Esophagus muscularis mucosa (tissue), 4 donors: ENCODE measurements at places on chromosomes 16 and 17. TPM values are rescaled to one million over a fixed set of nuclear protein-coding genes. Genes with fewer than 3 reads are reported as not detected.

KRTAP16-1 gene
- not detected for total RNA-seq

TBC1D3H gene
- total RNA-seq, result not detected

SLC13A2 gene
- not detected for total RNA-seq

CEMP1 gene
- not detected for total RNA-seq

ADAD2 gene
- 0.42 TPM for total RNA-seq

CALB2 gene
- 3.6 TPM for total RNA-seq

B3GNT9 gene
- 26.1 TPM for total RNA-seq

P2RX1 gene
- total RNA-seq, result 14.6 TPM

HS3ST6 gene
- total RNA-seq, result not detected

GH2 gene
- total RNA-seq, result not detected

NPIPA2 gene
- 0.99 TPM for total RNA-seq

- H3K27me3 ChIP-seq, result no peaks in the 10 kb centered on the region
- H3K27ac ChIP-seq, result peak overlapping the region; percentile 79
- peaks cover 32% of the 10 kb centered on the region for H3K4me1 ChIP-seq
- no peak for DNase-seq
Observed at GRCh38 chr17:77096570-77097214, 44.1 kb upstream of the SEC14L1 start.

- H3K36me3 ChIP-seq, result no peaks in the 10 kb centered on the region
- H3K4me3 ChIP-seq, result no peak overlapping the region
- H3K27ac ChIP-seq, result no peak overlapping the region
- DNase-seq, result no peak
- no peaks in the 10 kb centered on the region for H3K27me3 ChIP-seq
Observed at GRCh38 chr17:57652811-57653210, 92.3 kb downstream of the CCDC182 start.

GRCh38 chr17:15662681-15663080 is 21.4 kb downstream of the TRIM16 start:
- no peaks in the 10 kb centered on the region for H3K27me3 ChIP-seq
- H3K4me1 ChIP-seq, result no peaks in the 10 kb centered on the region
- H3K27ac ChIP-seq, result no peak overlapping the region

DNA sequence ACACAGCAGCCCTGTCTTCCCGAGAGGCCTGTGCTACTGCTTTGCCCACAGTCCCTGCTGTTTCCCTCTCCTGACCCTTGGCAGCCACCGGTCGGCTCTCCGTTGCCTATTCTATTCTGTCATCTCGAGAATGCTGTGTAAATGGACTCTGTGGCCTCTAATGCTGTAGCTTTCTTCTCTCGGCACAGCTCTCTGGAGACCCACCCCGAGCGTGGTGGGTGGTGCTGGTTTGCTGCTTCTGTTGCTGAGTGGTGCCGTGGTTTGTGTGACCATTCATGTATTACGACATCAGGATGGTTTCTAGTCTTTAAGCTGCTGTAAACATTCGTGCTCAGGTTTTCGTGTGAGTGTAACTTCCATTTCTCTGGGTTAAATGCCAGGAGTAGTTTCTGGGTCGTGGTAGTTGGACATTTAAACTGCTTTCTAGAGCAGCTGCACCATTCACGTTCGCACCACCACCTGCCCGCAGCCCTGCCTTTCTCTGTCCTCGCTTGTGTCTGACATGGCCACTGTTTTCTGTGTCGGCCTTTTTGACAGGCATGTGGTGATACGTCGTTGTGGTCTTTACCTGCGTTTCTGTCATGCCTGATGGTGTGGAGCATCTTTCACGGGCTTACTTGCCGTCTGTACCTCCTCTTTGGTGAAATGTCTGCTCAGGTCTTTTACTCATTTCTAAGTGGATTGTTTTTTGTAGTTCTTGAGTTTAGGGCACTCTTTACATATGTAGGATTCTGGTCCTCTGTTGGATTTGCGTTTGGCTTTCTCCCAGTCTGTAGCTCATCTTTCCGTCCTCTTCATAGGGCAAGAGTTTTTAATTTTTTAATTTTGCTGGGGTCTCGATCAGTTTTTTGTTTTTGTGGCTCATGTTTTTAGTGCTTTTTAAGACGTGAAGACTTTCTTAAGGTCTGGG is 47.7 kb upstream of the ZNF750 start:
- no peaks in the 10 kb centered on the region for H3K27me3 ChIP-seq
- no peak overlapping the region for H3K27ac ChIP-seq
- H3K4me3 ChIP-seq, result no peak overlapping the region
- H3K36me3 ChIP-seq, result peaks cover 15% of the 10 kb centered on the region

GRCh38 chr16:53581784-53582183 is 78.8 kb upstream of the AKTIP start:
- no peak overlapping the region for H3K27ac ChIP-seq
- DNase-seq, result no peak
- H3K4me1 ChIP-seq, result no peaks in the 10 kb centered on the region

DNA sequence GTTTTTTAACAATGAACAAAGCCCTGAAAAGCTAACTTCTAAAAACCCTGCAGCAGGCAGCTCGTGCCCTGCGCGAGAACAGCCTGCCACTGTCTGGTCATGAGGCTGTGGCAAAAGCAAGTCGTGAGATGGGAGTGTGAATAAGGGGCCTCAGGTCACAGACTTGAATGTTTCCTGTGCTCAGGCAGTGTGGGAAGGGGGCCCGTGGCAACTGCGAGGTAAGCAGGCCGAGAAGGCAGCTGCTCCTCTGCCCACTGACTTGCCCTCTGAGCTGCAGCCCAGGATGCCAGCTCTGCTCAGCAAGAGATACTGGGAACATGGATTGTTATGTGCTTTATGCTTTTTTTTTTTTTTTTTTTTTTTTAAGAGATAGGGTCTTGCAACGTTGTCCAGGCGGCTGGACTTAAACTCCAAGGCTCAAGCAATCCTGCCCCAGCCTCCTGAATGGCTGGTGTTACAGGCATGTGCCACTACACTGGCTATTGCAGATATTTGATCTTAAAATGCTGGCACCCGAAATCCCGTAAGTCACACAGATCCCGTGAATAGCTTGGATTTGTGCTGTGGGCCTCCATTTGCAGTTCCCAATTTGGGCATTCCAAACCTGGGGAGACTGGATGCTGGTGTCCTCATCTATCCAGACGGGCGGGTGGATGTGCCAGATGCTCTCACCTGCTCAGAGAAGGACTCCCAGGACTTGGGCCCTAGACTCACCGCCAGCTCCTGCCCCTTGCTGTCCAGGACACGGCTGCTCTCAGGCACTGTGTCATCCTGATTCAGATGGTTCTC is 44.0 kb downstream of the UBN1 start:
- peaks cover 51% of the 10 kb centered on the region for H3K36me3 ChIP-seq
- peaks cover 19% of the 10 kb centered on the region for H3K4me1 ChIP-seq
- H3K4me3 ChIP-seq, result no peak overlapping the region
- no peak for DNase-seq
- H3K27ac ChIP-seq, result no peak overlapping the region
- H3K27me3 ChIP-seq, result no peaks in the 10 kb centered on the region

- no peak overlapping the region for H3K4me3 ChIP-seq
- no peak overlapping the region for H3K27ac ChIP-seq
- peaks cover 22% of the 10 kb centered on the region for H3K27me3 ChIP-seq
- H3K36me3 ChIP-seq, result no peaks in the 10 kb centered on the region
- no peak for DNase-seq
Observed at GRCh38 chr17:41585301-41586056, 1.2 kb downstream of the KRT14 start.

GRCh38 chr17:64410750-64411490 is 20.3 kb upstream of the PECAM1 start:
- no peak overlapping the region for H3K27ac ChIP-seq
- no peak overlapping the region for H3K4me3 ChIP-seq
- no peak for DNase-seq
- no peaks in the 10 kb centered on the region for H3K27me3 ChIP-seq
- H3K36me3 ChIP-seq, result no peaks in the 10 kb centered on the region

DNA sequence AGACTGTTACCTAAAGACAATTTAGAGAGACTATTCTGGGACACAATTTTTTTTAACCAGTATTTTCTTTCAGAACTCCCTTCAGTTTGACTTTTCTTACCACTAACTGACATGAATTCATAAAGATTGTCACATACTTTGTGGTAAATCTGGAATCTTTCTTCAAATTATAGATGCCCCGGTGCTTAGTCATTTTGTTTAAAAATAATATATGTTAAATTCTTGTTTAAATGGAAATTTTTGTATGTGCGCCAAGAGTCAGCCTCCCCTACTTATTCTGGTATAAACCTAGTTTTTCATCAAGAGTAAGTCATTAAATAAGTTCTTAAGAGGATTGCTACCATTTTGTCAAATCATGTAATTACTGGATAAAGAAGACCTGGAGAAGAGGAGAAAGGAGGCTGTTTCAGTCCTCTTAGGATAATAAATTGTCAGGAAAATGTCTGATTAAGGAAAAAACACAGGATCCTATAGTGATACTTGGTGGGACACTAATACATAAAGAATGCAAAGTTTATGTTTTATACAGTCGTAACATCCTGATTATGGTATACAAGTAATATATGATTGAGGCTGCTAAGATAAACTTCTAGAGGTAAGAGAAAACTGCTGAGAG is 424.4 kb downstream of the PMP22 start:
- DNase-seq, result no peak
- H3K27ac ChIP-seq, result no peak overlapping the region
- H3K27me3 ChIP-seq, result peaks cover 5% of the 10 kb centered on the region
- no peaks in the 10 kb centered on the region for H3K4me1 ChIP-seq
- H3K4me3 ChIP-seq, result no peak overlapping the region

GRCh38 chr16:24848065-24848464 is 2.3 kb downstream of the SLC5A11 start:
- H3K27ac ChIP-seq, result no peak overlapping the region
- no peaks in the 10 kb centered on the region for H3K36me3 ChIP-seq
- no peak overlapping the region for H3K4me3 ChIP-seq
- DNase-seq, result no peak
- no peaks in the 10 kb centered on the region for H3K4me1 ChIP-seq

GRCh38 chr17:34756637-34757021 is 177.2 kb downstream of the TMEM132E start:
- no peaks in the 10 kb centered on the region for H3K36me3 ChIP-seq
- no peaks in the 10 kb centered on the region for H3K4me1 ChIP-seq
- no peak overlapping the region for H3K4me3 ChIP-seq
- H3K27me3 ChIP-seq, result no peaks in the 10 kb centered on the region

- H3K4me3 ChIP-seq, result no peak overlapping the region
- no peak for DNase-seq
- H3K27me3 ChIP-seq, result no peaks in the 10 kb centered on the region
- H3K36me3 ChIP-seq, result no peaks in the 10 kb centered on the region
- no peaks in the 10 kb centered on the region for H3K4me1 ChIP-seq
- H3K27ac ChIP-seq, result no peak overlapping the region
Observed at GRCh38 chr17:13583996-13584700, 17.6 kb downstream of the HS3ST3A1 start.

- H3K4me1 ChIP-seq, result peaks cover 35% of the 10 kb centered on the region
- peak; percentile 96 for DNase-seq
- no peaks in the 10 kb centered on the region for H3K27me3 ChIP-seq
- peak within 1 kb of the TSS; percentile 99 for H3K27ac ChIP-seq
Observed at GRCh38 chr16:30893744-30894539, at the start of gene BCL7C. Gene BCL7C (minus strand): TSS chr16:30894077. CDS start chr16:30893944, 133 bp downstream.

DNA sequence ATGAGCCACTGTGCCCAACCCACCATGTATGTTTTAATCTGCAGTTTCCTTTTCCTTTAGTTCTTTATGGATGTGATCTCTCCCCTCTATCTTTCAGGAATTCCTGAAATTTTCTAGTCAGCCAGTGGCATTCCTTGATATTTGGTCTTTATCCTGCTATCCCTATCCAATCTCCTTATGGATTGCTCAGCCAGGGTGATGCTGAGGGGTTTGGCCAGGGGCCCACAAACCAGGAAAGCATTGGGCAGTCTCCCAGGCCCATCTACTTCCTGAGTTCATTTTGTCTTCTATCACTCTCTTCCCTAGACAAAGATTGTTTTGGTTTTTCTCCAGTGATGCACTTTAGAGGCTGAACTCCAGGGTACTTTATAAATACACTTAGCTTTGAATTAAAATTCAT is 115.9 kb downstream of the KATNIP start:
- H3K4me1 ChIP-seq, result no peaks in the 10 kb centered on the region
- peaks cover 12% of the 10 kb centered on the region for H3K36me3 ChIP-seq
- H3K27ac ChIP-seq, result no peak overlapping the region
- DNase-seq, result no peak

DNA sequence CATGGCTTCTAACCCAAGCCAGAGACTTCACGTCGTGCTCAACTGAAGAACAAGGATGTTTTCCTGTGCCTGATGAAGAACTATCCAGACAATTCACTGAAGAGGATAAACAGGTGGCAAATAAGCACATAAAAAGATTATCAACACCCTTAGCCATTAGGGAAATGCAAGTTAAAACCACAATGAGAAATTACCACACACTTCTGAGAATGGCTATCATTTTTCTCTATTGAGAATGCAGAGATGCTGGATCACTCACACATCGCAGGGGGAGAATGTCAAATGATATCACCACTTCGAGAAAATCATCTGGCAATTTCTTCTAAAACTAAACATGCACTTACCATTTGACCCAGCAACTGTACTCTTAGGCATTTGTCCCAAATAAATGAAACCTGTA is 162.8 kb downstream of the IRX3 start:
- H3K4me1 ChIP-seq, result no peaks in the 10 kb centered on the region
- no peaks in the 10 kb centered on the region for H3K36me3 ChIP-seq
- H3K27ac ChIP-seq, result no peak overlapping the region
- DNase-seq, result no peak
- H3K4me3 ChIP-seq, result no peak overlapping the region
- no peaks in the 10 kb centered on the region for H3K27me3 ChIP-seq

GRCh38 chr17:38748892-38749222 is 721 bp upstream of the PCGF2 start:
- peaks cover 93% of the 10 kb centered on the region for H3K4me1 ChIP-seq
- peaks cover 5% of the 10 kb centered on the region for H3K36me3 ChIP-seq
- H3K27ac ChIP-seq, result peak overlapping the region; percentile 97
- no peaks in the 10 kb centered on the region for H3K27me3 ChIP-seq
- H3K4me3 ChIP-seq, result peak overlapping the region; percentile 93

GRCh38 chr17:2222901-2223616 is 80.5 kb downstream of the SMG6 start:
- peak overlapping the region; percentile 28 for H3K27ac ChIP-seq
- H3K36me3 ChIP-seq, result peaks cover 15% of the 10 kb centered on the region
- no peak overlapping the region for H3K4me3 ChIP-seq
- H3K27me3 ChIP-seq, result no peaks in the 10 kb centered on the region
- peaks cover 18% of the 10 kb centered on the region for H3K4me1 ChIP-seq
- DNase-seq, result no peak

- no peaks in the 10 kb centered on the region for H3K4me1 ChIP-seq
- H3K27ac ChIP-seq, result no peak overlapping the region
- no peak for DNase-seq
- no peaks in the 10 kb centered on the region for H3K27me3 ChIP-seq
Observed at GRCh38 chr17:9750524-9750923, 40.9 kb downstream of the DHRS7C start.
